ENCODE measurements at places on chromosomes 6 and 20. TPM values are rescaled to one million over a fixed set of nuclear protein-coding genes. Genes with fewer than 3 reads are reported as not detected.

GRCh38 chr20:36653456-36653855 lies 7.5 kb upstream of the SLA2 start:
- H3K4me3 ChIP-seq, result no peak overlapping the region
- H3K27ac ChIP-seq, result no peak overlapping the region
- H3K36me3 ChIP-seq, result peaks cover 31% of the 10 kb centered on the region
- DNase-seq, result no peak
- no peaks in the 10 kb centered on the region for H3K27me3 ChIP-seq
- peaks cover 4% of the 10 kb centered on the region for H3K4me1 ChIP-seq

DNA sequence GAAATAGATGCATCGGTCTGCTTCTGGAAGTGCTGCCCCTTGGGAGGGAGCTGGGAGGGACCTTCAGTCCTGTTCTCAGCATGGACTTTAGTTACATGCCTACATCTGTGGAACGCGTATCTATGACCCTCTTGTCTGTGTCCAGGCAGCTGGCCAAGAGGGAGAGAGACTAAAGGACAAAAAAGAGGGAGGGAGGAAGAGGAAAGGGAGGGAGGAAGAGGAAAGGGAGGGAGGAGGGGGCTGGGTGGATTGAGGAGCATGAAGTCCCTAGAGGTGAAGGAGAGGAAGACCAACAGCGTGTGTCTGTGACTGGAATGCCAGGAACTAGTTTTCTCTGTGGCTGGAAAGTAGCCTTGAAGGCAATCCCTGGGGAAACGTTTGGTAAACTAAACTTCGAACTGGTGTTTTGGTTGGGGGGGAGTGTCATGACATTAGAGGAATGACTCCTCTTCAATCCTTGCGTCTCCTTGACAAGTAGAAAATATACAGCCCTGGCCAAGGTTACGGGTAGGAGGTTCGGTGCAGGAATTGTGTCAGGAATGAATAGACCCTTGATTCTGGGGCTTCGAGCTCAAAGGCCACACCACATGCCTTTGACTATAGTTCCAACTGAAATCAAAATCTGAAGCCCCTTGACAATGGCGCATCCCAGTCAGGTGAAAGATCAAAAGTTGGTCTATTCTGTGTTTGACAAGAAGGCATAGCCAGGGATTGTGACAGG lies 52.0 kb upstream of the PLEKHG1 start:
- no peak for DNase-seq
- H3K36me3 ChIP-seq, result no peaks in the 10 kb centered on the region
- H3K27ac ChIP-seq, result no peak overlapping the region
- H3K4me1 ChIP-seq, result no peaks in the 10 kb centered on the region

GRCh38 chr6:53922539-53922981 lies 127.8 kb downstream of the LRRC1 start:
- H3K27ac ChIP-seq, result no peak overlapping the region
- H3K36me3 ChIP-seq, result no peaks in the 10 kb centered on the region
- H3K4me3 ChIP-seq, result no peak overlapping the region
- DNase-seq, result no peak
- peaks cover 17% of the 10 kb centered on the region for H3K4me1 ChIP-seq
- no peaks in the 10 kb centered on the region for H3K27me3 ChIP-seq

GRCh38 chr20:56968376-56969048 lies 297.9 kb downstream of the BMP7 start:
- H3K27ac ChIP-seq, result no peak overlapping the region
- H3K4me1 ChIP-seq, result no peaks in the 10 kb centered on the region
- DNase-seq, result no peak
- peaks cover 11% of the 10 kb centered on the region for H3K27me3 ChIP-seq

DNA sequence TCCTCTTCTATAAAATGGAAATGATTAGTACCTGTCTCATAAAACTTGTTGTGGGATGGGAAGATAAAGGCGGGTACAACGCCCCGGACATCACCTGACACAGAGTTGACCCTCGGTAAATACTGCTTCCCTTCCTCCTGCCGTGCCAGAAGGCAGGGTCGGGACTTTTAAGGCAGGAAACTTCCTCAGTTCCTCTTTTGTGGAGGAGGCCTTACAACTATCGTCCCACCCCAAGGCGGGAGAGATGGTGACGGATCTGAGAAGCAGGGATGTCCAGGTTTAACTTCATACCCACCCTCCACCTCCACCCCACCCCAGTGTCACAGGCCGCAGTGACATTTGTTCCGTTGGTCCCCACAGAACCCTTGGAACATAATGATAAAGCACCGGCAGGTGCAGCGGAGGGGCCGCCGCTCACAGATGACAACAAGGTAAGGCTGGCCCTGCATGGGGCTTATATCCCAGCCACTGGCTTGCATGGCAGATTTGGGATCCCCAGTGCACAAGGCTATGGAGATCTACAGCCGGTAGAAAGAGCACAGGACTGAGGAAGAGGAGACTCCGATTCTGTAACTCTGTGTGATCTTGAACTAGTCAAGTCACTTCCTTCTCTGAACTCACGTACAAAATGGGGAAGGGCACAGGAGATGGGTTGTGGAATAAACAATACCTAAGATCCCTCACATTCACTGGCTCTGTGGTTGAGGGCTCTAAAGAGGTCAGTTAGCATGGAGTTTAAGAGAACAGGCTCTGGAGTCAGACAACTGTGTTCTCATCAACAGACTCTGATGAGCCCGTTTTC lies 764 bp downstream of the DNTTIP1 start:
- H3K27ac ChIP-seq, result peak overlapping the region; percentile 98
- DNase-seq, result peak; percentile 67
- peaks cover 22% of the 10 kb centered on the region for H3K4me1 ChIP-seq
- H3K36me3 ChIP-seq, result peaks cover 34% of the 10 kb centered on the region

GRCh38 chr20:39822667-39823066 lies 860.5 kb downstream of the DHX35 start:
- H3K4me3 ChIP-seq, result no peak overlapping the region
- H3K36me3 ChIP-seq, result no peaks in the 10 kb centered on the region
- no peak for DNase-seq
- H3K27me3 ChIP-seq, result no peaks in the 10 kb centered on the region

- no peak overlapping the region for H3K27ac ChIP-seq
- no peak overlapping the region for H3K4me3 ChIP-seq
- H3K36me3 ChIP-seq, result no peaks in the 10 kb centered on the region
- no peak for DNase-seq
- no peaks in the 10 kb centered on the region for H3K27me3 ChIP-seq
Observed at GRCh38 chr6:105537981-105538578, 135.2 kb upstream of the PREP start.

DNA sequence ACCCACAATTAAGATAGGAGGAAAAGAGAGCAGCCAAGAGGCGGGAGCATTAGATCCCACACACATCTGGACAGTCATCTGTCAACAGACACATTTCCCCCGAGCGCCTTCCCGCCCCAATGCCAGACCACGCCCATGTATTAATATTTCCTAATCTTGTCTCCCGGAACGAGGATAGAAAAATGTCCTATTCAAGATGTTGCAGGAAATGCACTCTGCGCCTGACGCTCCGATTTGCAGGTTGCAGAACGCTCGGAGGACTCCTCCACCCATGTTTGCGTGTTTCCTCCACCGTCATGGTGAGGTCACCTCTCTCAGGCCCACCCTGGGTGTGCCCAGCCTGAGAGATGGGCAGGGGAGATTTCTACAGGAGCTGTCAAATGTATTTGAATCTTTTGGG lies 215.2 kb downstream of the TAF4 start:
- H3K36me3 ChIP-seq, result no peaks in the 10 kb centered on the region
- H3K27ac ChIP-seq, result no peak overlapping the region
- H3K4me3 ChIP-seq, result no peak overlapping the region
- no peak for DNase-seq
- no peaks in the 10 kb centered on the region for H3K4me1 ChIP-seq
- H3K27me3 ChIP-seq, result no peaks in the 10 kb centered on the region

DNA sequence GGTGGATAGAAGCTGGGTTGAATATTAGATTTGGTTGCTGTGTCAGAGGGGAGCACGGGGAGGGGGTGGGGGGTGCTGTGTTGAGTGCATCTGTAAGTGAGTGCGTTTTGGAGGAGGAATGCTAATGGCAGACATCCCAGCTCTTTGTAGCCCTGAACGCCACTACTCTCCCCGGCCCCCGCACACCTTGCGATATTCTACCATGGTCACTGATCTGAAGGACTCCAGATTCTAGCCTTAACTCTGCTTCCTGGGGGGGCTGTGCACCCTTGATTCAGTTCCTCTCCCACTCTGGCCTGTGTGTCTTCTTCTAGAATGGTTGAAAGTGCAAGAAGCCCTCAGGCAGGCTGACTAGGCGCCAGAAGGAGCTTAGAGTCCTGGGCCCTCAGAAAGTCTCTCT lies 7.1 kb downstream of the GLP1R start:
- no peak for DNase-seq
- H3K36me3 ChIP-seq, result no peaks in the 10 kb centered on the region
- H3K27me3 ChIP-seq, result peaks cover under 1% of the 10 kb centered on the region
- no peak overlapping the region for H3K4me3 ChIP-seq

GRCh38 chr20:63855363-63856097 lies 5.8 kb upstream of the ABHD16B start:
- peak overlapping the region; percentile 55 for H3K4me3 ChIP-seq
- H3K27ac ChIP-seq, result no peak overlapping the region
- peaks cover 69% of the 10 kb centered on the region for H3K4me1 ChIP-seq
- no peak for DNase-seq
- no peaks in the 10 kb centered on the region for H3K27me3 ChIP-seq

DNA sequence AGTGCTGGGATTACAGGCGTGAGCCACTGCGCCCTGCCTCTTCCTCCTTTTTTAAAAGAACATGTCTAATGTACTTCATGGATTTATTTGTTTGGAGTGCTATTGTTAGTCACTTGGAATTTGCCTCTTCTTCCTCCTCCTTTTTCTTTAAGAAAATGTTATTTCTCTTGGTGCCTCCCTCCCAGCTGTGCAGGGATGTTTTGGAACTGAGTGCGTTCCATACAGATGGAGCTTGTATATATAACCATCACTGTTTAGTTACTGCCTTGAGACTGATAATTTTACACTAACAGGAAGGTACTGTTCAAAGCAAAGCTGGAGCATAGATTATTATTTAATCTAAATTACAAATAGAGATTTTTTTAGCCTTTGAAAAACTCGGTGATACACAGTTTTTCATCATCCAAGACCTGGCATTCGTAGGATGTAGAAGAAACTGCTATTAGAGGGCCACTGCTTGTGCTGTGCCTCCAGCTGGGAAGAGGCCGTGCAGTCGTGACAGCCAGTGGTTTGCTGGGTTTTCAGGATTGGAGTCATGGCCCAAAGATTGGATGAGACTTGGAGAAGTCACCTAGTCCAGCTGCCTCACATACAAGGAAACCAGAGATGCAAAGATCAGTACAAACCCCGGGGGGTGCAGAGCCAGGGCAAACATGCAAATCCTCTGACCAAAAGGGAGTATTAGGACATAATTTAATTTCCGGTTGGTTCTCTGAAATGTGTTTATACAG lies 123.1 kb downstream of the PLEKHG1 start:
- H3K4me3 ChIP-seq, result no peak overlapping the region
- H3K4me1 ChIP-seq, result no peaks in the 10 kb centered on the region
- H3K36me3 ChIP-seq, result no peaks in the 10 kb centered on the region
- H3K27me3 ChIP-seq, result peaks cover 8% of the 10 kb centered on the region

DNA sequence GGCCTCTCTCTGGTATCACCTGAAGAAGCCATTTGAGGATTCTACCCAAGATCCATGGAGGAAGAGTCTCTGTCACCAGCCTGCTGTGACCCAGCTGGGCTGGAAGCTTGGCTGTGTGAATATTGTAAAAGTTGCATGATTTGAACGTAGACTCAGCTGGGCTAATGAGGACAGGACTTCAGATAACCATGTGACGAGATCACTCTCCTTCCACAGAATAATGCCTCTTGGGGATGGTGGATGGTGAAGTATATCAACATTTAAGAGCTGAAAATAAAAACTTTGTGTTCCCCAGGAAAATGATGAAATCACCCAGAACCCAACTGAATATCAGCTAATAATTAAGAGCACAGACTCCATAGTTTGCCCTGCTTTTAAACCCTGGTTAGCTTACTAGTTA lies 427.9 kb downstream of the CD83 start:
- DNase-seq, result no peak
- H3K4me1 ChIP-seq, result no peaks in the 10 kb centered on the region
- no peak overlapping the region for H3K4me3 ChIP-seq
- H3K27me3 ChIP-seq, result no peaks in the 10 kb centered on the region
- H3K27ac ChIP-seq, result no peak overlapping the region

GRCh38 chr6:1864496-1864895 lies 254.8 kb downstream of the FOXC1 start:
- H3K4me3 ChIP-seq, result no peak overlapping the region
- H3K27ac ChIP-seq, result no peak overlapping the region
- no peaks in the 10 kb centered on the region for H3K27me3 ChIP-seq
- no peaks in the 10 kb centered on the region for H3K36me3 ChIP-seq

GRCh38 chr20:17491041-17491440 lies 40.1 kb downstream of the BFSP1 start:
- no peak overlapping the region for H3K4me3 ChIP-seq
- no peak for DNase-seq
- no peaks in the 10 kb centered on the region for H3K27me3 ChIP-seq
- H3K27ac ChIP-seq, result no peak overlapping the region
- H3K4me1 ChIP-seq, result no peaks in the 10 kb centered on the region

DNA sequence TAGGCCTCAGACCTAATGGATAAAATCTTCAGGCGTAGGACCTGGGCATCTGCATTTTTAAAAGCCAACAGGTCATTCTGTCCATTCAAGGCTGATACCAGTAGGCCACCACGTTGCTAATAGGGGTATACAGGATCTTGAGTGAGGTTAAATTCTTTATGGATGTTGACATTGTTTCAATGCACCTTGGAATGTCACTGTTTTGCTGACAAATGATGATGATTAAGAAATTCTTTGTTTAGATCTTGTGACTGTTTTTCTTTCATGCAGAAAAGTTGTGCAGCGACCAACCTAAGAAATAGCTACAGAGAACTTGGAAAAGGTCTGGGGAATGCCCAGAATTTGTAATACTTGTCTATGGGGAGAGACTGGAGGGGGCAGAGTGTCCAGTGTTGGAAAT lies 101.1 kb upstream of the CLDN20 start:
- H3K4me3 ChIP-seq, result no peak overlapping the region
- no peaks in the 10 kb centered on the region for H3K27me3 ChIP-seq
- H3K4me1 ChIP-seq, result no peaks in the 10 kb centered on the region
- no peak overlapping the region for H3K27ac ChIP-seq
- H3K36me3 ChIP-seq, result no peaks in the 10 kb centered on the region

- no peaks in the 10 kb centered on the region for H3K36me3 ChIP-seq
- H3K4me3 ChIP-seq, result no peak overlapping the region
Observed at GRCh38 chr6:135113860-135114259, 59.2 kb upstream of the HBS1L start.

- no peaks in the 10 kb centered on the region for H3K27me3 ChIP-seq
- no peaks in the 10 kb centered on the region for H3K36me3 ChIP-seq
- no peak overlapping the region for H3K27ac ChIP-seq
- DNase-seq, result no peak
- H3K4me1 ChIP-seq, result no peaks in the 10 kb centered on the region
- H3K4me3 ChIP-seq, result no peak overlapping the region
Observed at GRCh38 chr6:99446076-99446475, 21.0 kb upstream of the PNISR start.

GRCh38 chr20:22684763-22685443 lies 100.5 kb upstream of the FOXA2 start:
- DNase-seq, result no peak
- H3K4me3 ChIP-seq, result no peak overlapping the region
- peaks cover 35% of the 10 kb centered on the region for H3K4me1 ChIP-seq
- no peak overlapping the region for H3K27ac ChIP-seq

Gene TMEM170B
- 11.7 TPM for polyA plus RNA-seq

Gene PDYN
- not detected for polyA plus RNA-seq

Gene BPIFA1
- not detected for polyA plus RNA-seq

Gene CCM2L
- polyA plus RNA-seq, result not detected

Gene GTF3C6
- polyA plus RNA-seq, result 15.1 TPM

Gene BPIFB2
- polyA plus RNA-seq, result not detected

Gene SYNJ2
- polyA plus RNA-seq, result 2.0 TPM
